Right renal cortex interstitium (tissue), 3 donors: ENCODE measurements at places on chromosomes 16 and 17. TPM values are rescaled to one million over a fixed set of nuclear protein-coding genes. Genes with fewer than 3 reads are reported as not detected.

The SMIM36 gene
- polyA plus RNA-seq, result 0.06 TPM

The HOXB6 gene
- 69.6 TPM for polyA plus RNA-seq

The TMEM256 gene
- polyA plus RNA-seq, result 93.2 TPM

The KRTAP4-9 gene
- polyA plus RNA-seq, result not detected

The TMEM132E gene
- polyA plus RNA-seq, result 4.5 TPM

The SNAI3 gene
- 0.42 TPM for polyA plus RNA-seq

The CSH1 gene
- polyA plus RNA-seq, result 3.4 TPM

The MYL4 gene
- 6.6 TPM for polyA plus RNA-seq
